GM23338 (cell line): ENCODE measurements at places on chromosomes 1 and 21.

- H3K4me3 ChIP-seq, result no peak overlapping the region
- peaks cover 17% of the 10 kb centered on the region; the same call in 1 of the 2 replicates for H3K36me3 ChIP-seq
- H3K27me3 ChIP-seq, result no peaks in the 10 kb centered on the region
- peaks cover 39% of the 10 kb centered on the region for H3K4me1 ChIP-seq
Observed at GRCh38 chr1:114118351-114118990, 35.2 kb downstream of the SYT6 start.

DNA sequence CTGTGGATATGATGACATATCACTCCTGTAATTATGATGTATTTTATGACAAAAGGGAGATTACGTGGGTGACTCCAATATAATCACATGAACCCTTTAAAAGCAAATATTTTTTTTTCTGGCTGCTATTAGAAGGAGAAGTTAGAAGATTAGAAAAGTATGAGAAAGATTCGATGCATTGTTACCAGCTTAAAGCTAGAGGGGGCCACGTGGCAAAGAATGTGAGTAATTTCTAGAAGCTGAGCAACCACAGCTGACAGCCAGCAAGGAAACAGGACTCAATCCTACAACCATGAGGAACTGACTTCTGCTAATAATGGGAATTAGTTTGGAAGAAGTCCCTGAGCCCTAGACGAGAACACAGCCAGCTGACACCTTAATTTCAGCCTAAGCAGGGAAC, 56.3 kb upstream of the C1orf87 start:
- no peak overlapping the region for H3K27ac ChIP-seq
- H3K36me3 ChIP-seq, result no peaks in the 10 kb centered on the region
- H3K4me3 ChIP-seq, result no peak overlapping the region
- no peaks in the 10 kb centered on the region for H3K4me1 ChIP-seq
- no peaks in the 10 kb centered on the region for H3K27me3 ChIP-seq
- DNase-seq, result peak; percentile 49

GRCh38 chr1:222095606-222096475, 354.0 kb upstream of the DUSP10 start:
- no peak overlapping the region for H3K27ac ChIP-seq
- no peaks in the 10 kb centered on the region for H3K27me3 ChIP-seq
- peak; percentile 79 for DNase-seq
- peaks cover 18% of the 10 kb centered on the region for H3K4me1 ChIP-seq
- H3K4me3 ChIP-seq, result no peak overlapping the region

- no peak within 1 kb of the TSS for H3K27ac ChIP-seq
- H3K4me3 ChIP-seq, result peak within 1 kb of the TSS; percentile 68
- peak; percentile 85 for DNase-seq
Observed at GRCh38 chr21:41316200-41317062, at the start of gene FAM3B. FAM3B (plus strand) TSS chr21:41316801; CDS start chr21:41316880, 79 bp downstream.

DNA sequence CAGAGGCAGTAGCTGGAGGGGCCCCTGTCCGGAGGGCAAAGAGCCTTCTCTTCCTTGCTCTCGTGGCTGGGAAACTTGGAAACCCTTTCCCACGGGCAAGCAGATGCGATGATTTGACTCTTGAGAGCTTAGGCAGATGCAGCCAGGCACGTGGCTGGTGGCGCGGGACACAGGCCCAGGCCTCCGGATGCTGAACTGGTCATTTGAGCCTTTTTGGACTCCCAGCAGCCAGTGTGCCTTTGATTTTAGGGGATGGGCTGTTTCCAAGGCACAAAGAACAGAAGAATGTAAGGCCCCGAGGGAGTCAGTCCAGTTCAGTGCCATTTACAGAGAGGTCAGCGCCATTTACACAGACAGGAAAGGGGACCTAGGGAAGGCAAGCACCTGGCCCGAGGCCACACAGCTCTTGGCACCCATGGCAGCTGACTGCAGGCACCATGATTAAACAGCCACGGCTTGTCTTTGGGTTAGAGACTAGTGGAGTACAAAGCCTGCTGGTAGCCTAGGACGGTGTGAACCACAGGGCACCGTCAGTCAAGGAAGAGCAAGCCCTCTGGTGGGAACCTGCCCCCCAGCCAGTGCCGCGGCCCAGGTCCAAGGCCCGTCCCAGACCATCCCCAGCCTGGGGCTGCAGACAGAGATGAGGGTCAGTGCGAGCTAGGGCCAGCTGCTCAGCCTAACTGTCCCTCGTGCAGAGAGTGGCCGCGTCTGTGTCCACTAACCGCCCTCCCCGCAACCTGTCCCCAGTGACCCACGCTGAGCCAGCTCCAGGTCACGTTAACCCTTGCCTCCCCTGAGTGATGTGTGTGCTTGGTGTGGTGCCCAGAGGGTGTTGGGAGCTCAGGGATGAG, 20.4 kb upstream of the CCDC27 start:
- H3K4me1 ChIP-seq, result peaks cover 12% of the 10 kb centered on the region; the same call in 1 of the 2 replicates
- DNase-seq, result no peak
- no peak overlapping the region for H3K4me3 ChIP-seq
- H3K27me3 ChIP-seq, result no peaks in the 10 kb centered on the region
- no peaks in the 10 kb centered on the region; the same call in 1 of the 2 replicates for H3K36me3 ChIP-seq

DNA sequence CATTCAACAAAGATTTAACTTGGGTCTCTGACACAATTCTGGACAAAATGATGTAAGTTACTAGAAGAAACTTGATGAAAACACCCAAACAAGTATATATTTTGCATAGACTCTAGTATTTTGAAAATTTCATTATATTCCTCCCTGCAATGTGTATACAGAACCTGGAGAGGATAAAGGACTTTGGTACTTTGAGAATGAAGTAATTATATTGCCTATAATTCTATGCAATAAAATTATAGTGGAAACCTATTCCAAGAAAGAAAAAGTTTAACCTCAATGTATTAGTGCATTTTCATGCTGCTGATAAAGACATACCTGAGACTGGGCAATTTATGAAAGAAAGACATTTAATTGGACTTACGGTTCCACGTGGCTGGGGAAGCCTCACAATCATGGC, 1146.1 kb downstream of the KCNT2 start:
- no peak for DNase-seq
- H3K36me3 ChIP-seq, result no peaks in the 10 kb centered on the region
- no peaks in the 10 kb centered on the region for H3K4me1 ChIP-seq
- no peaks in the 10 kb centered on the region for H3K27me3 ChIP-seq

DNA sequence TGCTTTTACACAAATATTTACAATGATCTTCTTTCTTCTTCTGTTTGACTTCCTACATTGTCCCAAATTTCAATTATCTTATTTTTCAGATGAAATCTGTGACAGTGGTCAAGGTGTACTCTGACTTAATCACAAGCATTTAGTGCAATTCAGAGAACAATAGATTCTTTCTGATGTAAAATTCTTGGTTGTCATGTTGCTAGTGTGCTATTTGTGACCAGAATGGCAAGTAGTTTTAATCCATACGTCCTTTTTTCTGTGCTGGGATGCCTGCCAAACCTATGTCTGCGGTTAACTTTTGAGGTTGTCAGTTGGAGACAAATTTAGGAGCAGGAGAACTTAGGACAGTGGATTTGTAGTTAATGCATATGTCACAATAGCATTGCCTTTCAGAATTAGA, 31.0 kb downstream of the NCAM2 start:
- H3K36me3 ChIP-seq, result no peaks in the 10 kb centered on the region
- H3K4me3 ChIP-seq, result no peak overlapping the region
- no peak overlapping the region for H3K27ac ChIP-seq
- no peaks in the 10 kb centered on the region; the same call in 1 of the 2 replicates for H3K4me1 ChIP-seq

- no peaks in the 10 kb centered on the region for H3K4me1 ChIP-seq
- no peak for DNase-seq
- H3K36me3 ChIP-seq, result no peaks in the 10 kb centered on the region
- H3K4me3 ChIP-seq, result no peak overlapping the region
- H3K27ac ChIP-seq, result no peak overlapping the region
Observed at GRCh38 chr1:30525971-30526651, 197.3 kb downstream of the MATN1 start.

GRCh38 chr1:10217748-10218441, 7.5 kb downstream of the KIF1B start:
- H3K27ac ChIP-seq, result 0 out of 2 replicates have a peak overlapping the region, but pooled peaks have one; percentile 48
- DNase-seq, result no peak
- H3K4me3 ChIP-seq, result no peak overlapping the region
- no peaks in the 10 kb centered on the region for H3K36me3 ChIP-seq

GRCh38 chr1:150089846-150090520, 22.4 kb downstream of the VPS45 start:
- no peaks in the 10 kb centered on the region for H3K27me3 ChIP-seq
- H3K4me3 ChIP-seq, result no peak overlapping the region
- no peak for DNase-seq
- H3K36me3 ChIP-seq, result peaks cover 5% of the 10 kb centered on the region
- H3K27ac ChIP-seq, result no peak overlapping the region
- H3K4me1 ChIP-seq, result no peaks in the 10 kb centered on the region

- no peaks in the 10 kb centered on the region for H3K36me3 ChIP-seq
- H3K27ac ChIP-seq, result no peak overlapping the region
- no peaks in the 10 kb centered on the region for H3K4me1 ChIP-seq
Observed at GRCh38 chr1:48062353-48062752, 65.2 kb upstream of the TRABD2B start.

- peaks cover 8% of the 10 kb centered on the region for H3K4me1 ChIP-seq
- H3K27ac ChIP-seq, result no peak overlapping the region
- DNase-seq, result peak; percentile 22
- H3K36me3 ChIP-seq, result no peaks in the 10 kb centered on the region
- no peak overlapping the region for H3K4me3 ChIP-seq
Observed at GRCh38 chr1:58779801-58780382, 4.0 kb downstream of the JUN start.

DNA sequence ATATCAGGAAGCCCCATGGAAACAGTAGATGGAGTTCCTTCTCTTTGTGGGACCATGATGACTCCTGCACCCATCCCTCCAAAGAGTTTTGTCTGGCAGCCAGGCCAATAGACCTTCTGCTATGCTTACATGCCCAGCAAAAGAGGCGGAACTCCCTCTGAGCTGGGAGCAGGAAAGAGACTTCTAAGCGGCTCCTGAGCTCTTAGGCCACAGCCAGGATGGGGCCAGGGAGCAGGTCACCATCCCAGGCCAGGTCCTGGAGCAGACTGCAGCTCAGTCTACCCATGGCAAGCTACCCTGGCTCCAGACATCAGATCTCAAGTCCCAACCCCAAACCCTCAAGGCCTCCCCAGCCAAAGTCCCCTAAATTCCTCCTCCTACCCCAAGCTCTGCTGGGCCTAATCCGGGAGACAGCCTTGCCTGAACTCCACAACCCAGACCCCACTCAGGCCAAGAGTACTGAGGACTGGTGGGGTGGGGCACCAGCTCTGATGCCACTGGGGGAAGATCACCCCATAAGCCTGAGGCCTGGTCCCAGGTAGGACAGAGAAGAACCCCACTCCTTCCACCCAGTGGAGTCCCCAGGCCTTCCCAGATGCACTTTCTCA, 387.9 kb downstream of the MATN1 start:
- no peak overlapping the region for H3K27ac ChIP-seq
- H3K4me1 ChIP-seq, result no peaks in the 10 kb centered on the region
- H3K27me3 ChIP-seq, result no peaks in the 10 kb centered on the region
- no peak overlapping the region for H3K4me3 ChIP-seq
- DNase-seq, result no peak

GRCh38 chr1:42456754-42457089, 379 bp downstream of the PPCS start:
- peaks cover 9% of the 10 kb centered on the region for H3K4me1 ChIP-seq
- H3K27ac ChIP-seq, result peak overlapping the region; percentile 94
- peak overlapping the region; percentile 96 for H3K4me3 ChIP-seq
- H3K36me3 ChIP-seq, result no peaks in the 10 kb centered on the region; the same call in 1 of the 2 replicates
- H3K27me3 ChIP-seq, result no peaks in the 10 kb centered on the region

GRCh38 chr1:106515375-106515774, 541.1 kb upstream of the PRMT6 start:
- no peaks in the 10 kb centered on the region for H3K36me3 ChIP-seq
- DNase-seq, result no peak
- 0 out of 2 replicates have a peak, but pooled peaks cover 4% of the 10 kb centered on the region for H3K4me1 ChIP-seq
- H3K27ac ChIP-seq, result no peak overlapping the region
- H3K4me3 ChIP-seq, result no peak overlapping the region

DNA sequence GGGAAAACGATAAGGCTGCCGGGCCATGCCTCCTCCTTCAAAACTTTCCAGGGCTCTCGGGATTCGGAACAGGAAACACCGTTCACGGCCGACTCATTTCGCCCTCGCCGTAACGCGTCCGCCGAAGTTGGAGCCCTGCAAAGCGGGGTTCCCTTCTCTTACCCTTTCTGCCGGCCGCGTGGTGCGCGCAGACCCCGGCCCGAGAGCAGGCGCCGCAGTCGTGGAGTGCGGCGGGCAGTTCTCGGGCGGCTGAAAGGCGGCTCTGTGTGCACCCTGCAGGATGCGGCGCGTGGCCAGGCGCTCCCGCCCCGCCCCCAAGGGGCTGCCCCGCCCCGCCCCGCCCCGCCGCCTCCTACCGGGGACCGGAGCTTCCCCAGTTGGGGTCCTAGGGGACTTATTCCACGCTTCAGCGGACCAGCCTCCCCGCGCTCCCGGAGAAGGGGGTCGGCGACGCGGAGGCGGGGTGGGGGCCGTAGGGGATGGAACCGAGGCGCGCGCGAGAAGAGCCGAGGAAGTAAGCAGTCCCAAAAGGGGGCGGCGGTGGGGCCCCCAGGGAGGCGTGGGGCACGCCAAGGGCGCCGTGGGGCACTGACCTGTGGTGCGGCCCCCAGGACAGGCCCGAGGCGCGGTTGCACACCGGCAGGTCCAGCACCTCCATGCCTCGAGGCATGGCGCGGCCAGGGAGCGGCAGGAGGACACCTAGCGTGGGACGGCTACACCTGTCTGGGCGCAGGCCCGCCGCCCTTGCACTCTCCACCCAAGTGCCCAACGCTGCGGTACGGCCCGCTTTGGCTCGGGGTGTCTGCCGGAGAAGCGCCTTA, at the start of gene MCOLN2:
Gene MCOLN2, minus strand, starts transcription at position 268 of the 821 bp plus-strand sequence. Its CDS starts 241 bp downstream, at position 27.
- no peak within 1 kb of the TSS for H3K27ac ChIP-seq
- H3K27me3 ChIP-seq, result peaks cover 80% of the 10 kb centered on the region
- H3K4me1 ChIP-seq, result peaks cover 11% of the 10 kb centered on the region
- DNase-seq, result peak; percentile 79

DNA sequence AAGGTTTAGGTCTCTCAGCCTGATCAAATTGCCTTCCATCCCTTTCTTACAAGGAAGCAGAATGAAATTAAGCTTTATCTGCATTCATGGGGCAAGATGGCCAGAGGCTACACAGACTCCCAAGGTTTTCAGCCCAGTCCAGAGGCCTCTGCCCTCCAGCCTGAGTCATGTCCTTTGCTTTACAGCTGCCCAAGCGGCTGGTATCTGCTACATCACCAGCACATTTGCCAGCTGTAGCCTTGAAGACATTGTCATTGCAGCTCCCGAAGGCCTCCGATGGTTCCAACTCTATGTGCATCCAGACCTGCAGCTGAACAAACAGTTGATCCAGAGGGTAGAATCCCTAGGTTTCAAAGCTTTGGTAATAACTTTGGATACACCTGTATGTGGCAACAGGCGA, 16.0 kb downstream of the HAO2 start:
- DNase-seq, result no peak
- H3K4me1 ChIP-seq, result peaks cover 7% of the 10 kb centered on the region
- no peak overlapping the region for H3K4me3 ChIP-seq
- H3K27me3 ChIP-seq, result no peaks in the 10 kb centered on the region
- no peak overlapping the region for H3K27ac ChIP-seq

GRCh38 chr1:12613180-12613579, 4.8 kb downstream of the DHRS3 start:
- 0 out of 2 replicates have a peak, but pooled peaks cover 3% of the 10 kb centered on the region for H3K36me3 ChIP-seq
- peaks cover 21% of the 10 kb centered on the region for H3K4me1 ChIP-seq
- H3K27ac ChIP-seq, result no peak overlapping the region
